Fibroblast of mammary gland (primary cell): ENCODE measurements at places on chromosomes 3 and 15.

DNA sequence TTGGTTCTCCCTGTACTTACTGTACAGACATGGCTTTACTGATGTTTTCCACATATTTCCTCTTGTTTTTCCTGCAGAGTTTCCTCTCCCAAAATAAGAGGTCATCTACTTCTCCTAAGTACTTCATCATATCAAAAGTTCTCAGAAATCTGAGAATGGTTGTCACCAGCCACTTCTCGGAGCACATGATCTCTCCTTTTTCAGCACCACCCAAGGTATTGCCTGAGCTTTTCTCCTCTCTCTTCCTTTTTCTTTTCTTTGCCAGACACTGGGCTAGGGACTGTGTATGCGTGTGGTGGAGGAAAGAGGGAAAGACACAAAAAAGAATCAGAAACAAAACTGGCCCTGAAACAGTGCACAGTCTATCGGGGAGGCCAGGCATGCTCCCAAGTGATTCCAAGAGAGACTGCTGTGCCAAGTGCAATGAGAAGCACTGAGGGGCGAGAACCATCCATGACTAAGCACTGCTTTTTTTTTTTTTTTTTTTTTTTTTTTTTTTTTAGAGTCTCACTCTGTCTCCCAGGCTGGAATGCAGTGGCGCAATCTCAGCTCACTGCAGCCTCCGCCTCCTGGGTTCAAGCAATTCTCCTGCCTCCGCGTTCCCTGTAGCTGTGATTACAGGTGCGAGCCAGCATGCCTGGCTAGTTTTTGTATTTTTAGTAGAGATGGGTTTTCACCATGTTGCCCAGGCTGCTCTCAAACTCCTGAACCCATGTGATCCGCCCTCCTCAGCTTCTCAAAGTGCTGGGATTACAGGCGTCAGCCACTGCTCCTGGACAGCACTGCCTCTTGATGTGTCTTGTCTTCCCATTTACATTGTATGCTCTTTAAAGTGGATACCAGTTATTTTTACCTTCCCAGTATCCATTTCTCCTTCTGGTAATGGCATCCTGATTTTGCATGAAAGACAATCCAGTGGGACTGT, 194.0 kb upstream of the FEZF2 start:
- DNase-seq: peak; percentile 91

GRCh38 chr3:32177702-32178198, 60.7 kb upstream of the CMTM8 start:
- DNase-seq: peak; percentile 92

DNA sequence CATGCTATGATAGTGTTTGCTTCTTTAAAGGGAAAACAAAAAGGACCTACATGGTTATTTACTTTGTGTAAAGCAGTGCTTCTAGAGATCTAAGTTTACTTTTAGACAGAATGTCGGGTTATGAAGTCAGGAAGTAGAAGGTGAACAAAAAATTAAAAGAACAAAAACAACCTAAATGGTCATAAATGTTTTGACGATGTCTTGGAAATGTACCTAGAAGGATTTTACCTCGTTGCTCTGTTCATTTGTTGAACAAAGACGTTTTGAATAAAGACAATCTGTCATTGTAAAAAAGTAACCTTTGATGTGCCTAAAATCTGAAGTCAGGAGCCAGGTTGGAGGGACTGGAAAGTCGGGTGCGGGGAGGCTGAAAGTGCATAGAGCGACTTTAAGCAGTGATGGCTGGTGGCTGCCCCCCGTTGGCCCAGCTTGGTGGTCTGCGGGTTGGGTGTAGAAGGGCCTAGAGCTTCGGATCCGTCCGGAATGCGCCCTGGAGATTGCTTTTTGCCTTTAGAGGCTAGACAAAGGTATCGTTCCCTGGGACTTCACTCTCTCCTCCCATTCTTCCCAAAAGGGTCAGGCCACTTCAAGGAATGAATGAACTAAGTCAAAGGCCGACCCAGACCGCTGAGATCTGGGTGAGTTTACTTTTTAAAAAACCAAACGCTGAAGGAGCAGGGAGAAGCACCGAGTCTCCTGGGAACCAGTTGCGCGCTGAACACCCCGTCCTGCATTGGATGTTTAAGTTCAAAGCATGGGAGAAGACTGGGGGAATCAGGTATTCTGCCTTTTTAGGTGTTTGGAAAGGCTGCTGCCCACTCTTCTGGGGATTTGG, 2.1 kb downstream of the SOX14 start:
- no peak for DNase-seq

GRCh38 chr3:143604402-143605185, 243.7 kb downstream of the SLC9A9 start:
- DNase-seq: no peak

- no peak for DNase-seq
These were observed 774 bp downstream of the IMP3 start for GRCh38 chr15:75639191-75639708.

DNA sequence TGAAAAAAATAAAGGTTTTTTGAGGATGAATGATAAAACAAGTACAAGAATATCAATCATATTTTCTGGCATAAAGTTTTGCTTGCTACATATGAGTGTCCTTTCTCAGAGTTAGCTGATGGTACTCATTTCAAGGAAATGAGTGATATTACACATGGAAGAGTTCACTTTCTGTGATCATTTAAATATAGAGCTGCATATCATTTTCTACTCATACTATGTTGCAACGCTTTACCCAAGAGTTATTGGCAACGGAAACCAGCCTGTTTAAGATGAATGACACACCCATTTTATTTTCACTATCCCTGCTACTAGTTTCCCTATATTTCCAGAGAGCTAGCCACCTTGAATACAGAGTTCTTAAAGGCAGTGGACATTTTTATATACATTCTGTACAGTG, 35.4 kb upstream of the RBMS3 start:
- peak; percentile 34 for DNase-seq

DNA sequence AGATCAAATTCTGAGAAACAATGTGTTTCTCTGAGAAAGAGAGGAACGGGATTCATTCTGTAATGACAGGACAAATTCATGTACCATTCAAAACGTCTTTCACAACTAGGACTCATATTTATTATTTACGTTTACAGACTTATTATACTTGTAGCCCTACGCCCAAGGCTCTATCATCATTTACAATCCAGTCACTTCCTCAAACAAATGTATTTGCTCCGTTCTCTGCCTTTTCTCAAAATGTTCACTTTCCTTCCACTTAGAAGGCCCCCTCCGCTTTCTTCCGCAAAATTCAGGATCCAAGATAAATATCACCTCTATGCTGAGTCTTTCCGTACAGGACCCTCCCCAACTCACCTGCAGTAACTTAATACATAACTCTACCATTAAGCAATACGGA, 745 bp downstream of the RSL24D1 start:
- DNase-seq: no peak

DNA sequence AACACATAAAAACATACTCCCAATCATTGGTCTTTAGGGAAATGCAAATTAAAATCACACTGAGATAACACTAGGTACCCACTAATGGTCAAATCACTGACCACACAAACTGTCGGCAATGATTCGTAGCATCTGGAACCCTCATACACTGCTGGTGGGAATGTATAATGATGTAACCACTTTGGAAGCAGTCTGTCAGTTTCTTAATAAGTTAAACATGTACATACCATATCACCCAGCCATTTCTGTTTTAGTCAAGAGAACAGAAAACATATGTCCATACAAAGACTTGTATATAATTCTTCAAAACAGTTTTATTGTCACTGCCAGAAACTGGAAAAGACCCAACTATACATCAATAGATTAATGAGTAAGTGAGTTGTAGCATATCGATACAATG, 63.3 kb upstream of the LRRC3B start:
- peak; percentile 0 for DNase-seq

GRCh38 chr3:16305111-16305541, 40.1 kb downstream of the OXNAD1 start:
- DNase-seq: no peak

GRCh38 chr3:54600441-54601204, 327.2 kb downstream of the LRTM1 start:
- no peak for DNase-seq

- DNase-seq: no peak
These were observed 1.7 kb downstream of the VPS39 start for GRCh38 chr15:42206406-42206805.

- peak; percentile 75 for DNase-seq
These were observed 6.1 kb upstream of the RPP14 start for GRCh38 chr3:58299839-58300516.

GRCh38 chr3:47681016-47681415, 100.7 kb downstream of the SMARCC1 start:
- DNase-seq: no peak

DNA sequence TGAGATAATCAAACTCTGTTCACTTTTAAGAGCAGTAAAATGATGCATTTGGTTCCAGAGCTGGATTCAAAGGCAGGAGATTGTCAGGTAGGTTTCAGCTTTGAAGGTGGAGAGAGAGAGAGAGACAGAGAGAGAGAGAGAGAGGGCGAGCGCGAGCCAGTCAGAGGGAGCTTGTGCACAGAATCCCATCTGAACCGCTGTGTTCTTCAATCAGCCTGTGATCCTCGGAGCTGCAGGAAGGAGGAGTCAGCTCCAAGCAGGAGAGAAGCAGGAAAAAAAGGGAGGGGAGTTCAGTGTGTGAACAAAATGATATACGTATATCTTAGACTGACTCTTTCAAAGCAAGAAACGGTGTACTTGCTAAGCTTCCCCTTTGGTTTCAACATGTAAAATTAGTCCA, at the start of gene GPR149:
Gene GPR149 (minus strand): TSS at position 177 of the 400 bp plus-strand sequence. CDS start 575 bp downstream, outside the sequence.
- DNase-seq: no peak

- DNase-seq: no peak
These were observed 52.9 kb upstream of the WNT7A start for GRCh38 chr3:13932578-13933295.

- DNase-seq: no peak
These were observed 117.8 kb upstream of the FAM174B start for GRCh38 chr15:92773340-92773739.

DNA sequence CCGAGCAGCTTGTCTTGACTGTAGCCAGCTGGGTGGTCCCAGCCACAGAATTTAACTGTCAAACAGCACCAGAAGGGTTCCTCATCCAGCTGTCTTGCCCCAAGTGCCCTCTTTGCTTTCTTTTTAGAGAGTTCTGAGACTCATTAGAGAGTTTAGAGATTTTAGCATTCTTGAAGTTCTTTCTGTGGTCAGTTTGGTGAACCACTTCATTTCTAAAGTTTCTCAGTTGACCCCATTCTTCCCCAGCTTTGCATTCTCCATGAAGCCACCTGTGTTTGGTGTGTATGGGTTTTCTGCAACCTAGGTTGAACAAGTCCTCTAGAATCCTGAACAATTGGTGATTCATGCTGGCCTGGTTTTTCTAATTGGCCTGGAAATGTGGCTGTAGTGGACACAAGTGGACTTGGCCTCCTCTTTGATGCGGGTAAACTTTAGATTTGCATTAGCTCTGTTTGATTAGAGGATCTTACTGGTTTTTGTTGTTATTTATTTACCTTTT, 33.7 kb downstream of the FLNB start:
- peak; percentile 44 for DNase-seq

DNA sequence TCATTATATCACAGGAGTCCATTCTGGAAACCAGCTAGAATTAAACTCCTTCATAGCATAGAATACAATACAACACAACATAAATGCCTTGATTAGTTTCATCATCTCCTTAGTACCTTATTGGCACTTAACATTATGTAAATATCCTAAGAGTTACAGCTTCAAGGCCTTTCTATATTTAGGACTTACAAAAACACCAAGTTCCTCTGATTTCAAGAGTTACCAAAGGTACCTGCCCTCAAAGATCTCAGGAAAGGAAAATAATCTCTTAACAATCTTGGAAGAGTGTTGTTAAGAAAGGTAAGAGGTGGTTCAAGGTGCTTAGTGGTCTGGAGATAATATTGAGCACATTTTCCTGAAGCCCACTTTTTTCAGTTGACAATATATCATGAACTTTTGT, 477.7 kb downstream of the IGSF11 start:
- DNase-seq: no peak

- DNase-seq: no peak
These were observed 16.8 kb downstream of the PLA2G4B start for GRCh38 chr15:41855261-41855961.

GRCh38 chr3:10194328-10195071, 29.8 kb downstream of the IRAK2 start:
- no peak for DNase-seq

- no peak for DNase-seq
These were observed 69.2 kb downstream of the GOLGA8B start for GRCh38 chr15:34514251-34514670.
